ENCODE measurements at places on chromosomes 4 and X.

DNA sequence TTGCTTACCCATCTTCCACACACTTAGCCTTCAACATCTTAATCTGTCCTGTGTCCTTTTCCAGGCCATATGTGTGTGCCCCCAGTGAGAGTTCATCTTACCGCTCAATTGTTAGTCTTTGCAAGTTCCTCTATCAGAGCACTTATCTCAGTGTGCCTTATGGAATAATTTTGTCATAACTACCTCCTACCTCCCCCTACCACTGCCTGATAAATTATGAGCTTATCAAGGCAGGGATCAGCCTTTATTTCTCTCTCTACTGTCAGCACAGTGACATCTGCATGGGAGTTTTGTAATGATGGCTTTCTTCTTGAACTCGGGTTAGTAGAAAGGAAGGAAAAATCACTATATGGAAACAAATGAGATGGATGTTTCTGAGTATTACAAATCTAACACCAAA is 53.2 kb downstream of the MTM1 start:
- no peak for DNase-seq

DNA sequence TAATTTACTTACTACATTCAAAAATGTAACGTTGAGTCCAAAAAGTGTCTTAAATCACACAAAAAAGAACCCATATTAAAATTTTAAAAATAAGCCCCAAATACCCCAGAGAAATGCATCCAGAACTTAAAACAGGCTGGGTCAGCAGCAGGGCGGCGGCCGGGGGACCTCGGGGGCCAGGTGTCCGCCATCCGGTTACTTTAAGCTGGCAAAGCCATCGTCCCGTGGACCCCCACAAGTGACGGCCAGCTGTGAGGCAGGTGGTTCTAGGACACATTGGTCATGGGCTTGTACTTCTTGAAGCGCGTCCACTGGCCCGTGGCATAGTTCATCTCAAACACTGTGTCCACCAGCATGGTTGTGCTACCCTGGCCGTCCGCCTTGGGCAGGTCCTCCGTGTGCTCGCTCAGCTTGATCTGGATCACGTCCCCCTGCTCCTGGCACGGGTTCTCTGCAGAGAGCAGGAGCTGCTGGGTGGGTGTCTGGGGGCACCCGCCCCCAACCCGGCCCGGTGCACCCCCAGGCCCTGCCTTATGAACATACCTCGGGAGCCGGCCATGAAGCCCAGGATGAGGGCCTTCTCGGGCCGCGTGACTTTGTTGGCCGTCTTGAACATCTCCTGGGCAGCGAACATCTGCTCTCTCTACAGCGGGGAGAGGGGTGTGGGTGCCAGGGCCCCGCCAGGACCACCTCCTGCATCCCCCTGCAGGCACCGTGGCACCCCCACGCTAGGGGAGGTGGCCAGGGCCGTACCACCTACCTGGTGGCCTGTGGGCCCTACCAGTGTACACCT is 25.5 kb downstream of the NELFA start:
- no peak for DNase-seq

GRCh38 chrX:37603938-37604409 is 32.5 kb downstream of the LANCL3 start:
- DNase-seq, result no peak

- peak; percentile 72 for DNase-seq
Observed at GRCh38 chr4:74608151-74608949, 163.4 kb downstream of the AREG start.

GRCh38 chr4:150867148-150867547 is 147.9 kb downstream of the LRBA start:
- DNase-seq, result peak; percentile 88

- no peak for DNase-seq
Observed at GRCh38 chr4:65167719-65168118, 502.6 kb downstream of the EPHA5 start.

DNA sequence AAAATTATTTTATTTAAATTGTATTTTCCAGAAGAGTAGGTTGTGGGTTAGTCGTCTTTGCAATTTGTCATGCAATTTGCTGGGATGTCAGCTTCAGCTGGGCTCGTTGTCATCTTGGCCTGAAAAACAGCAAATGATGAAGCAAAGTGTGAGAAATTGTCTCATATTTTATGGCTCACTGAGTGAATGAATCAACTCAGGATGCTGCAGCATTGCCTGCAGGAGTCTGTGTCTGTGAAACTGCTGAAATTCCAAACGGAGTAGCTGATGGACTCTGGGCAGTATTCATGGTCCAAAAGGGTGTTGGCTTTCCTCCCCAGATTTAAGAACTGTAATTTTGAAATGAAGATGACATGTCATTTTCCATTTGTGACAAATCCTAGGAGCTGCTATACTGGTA is 37.2 kb downstream of the CXCL8 start:
- DNase-seq, result peak; percentile 75

DNA sequence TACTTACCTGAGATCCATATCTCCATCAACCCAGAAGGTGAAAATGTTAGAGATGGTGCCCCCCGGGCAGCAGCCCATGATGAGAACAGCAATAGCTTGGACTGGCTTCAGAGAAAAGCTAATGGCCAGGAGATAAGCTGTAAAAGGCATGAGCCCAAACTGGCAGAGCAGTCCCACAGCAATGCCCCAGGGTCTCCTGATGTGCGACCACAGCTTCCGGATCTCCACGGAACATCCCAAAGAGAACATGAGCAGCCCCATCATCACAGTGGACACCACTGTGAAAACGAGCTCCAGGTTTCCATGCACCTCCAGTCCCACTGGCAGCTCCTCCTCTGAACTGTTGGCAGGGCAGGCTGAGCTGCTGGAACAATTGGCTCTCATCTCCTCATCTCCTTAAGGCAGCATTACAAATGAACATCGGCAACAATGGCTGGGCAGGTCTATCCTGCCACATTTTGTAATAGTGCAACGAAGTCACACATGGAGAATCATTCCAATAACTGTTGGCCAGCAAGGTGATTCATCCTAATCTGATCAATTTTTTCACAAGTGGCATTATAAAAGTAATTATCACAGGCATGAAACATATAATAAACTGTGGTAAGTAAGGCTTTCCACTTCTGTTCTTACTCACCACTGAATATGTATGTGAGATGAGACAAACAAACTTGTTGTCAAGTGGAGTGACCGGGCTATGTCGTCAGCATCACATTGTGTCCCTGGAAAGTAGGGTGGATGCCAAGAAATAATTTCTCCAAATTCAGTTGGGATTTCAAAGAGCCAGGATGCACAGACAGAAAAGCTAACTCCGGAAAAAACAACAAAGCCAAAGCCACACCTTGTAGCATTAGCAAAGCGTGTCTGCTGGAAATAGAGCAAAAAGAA is at the start of gene SLC10A6:
Gene SLC10A6, minus strand, starts transcription at position 653 of the 888 bp plus-strand sequence. Its CDS starts 269 bp downstream, at position 384.
- DNase-seq, result peak; percentile 55

GRCh38 chr4:59161249-59161648 is 2038.9 kb upstream of the ADGRL3 start:
- no peak for DNase-seq

- DNase-seq, result peak; percentile 4
Observed at GRCh38 chr4:154416190-154416547, 75.4 kb downstream of the DCHS2 start.

GRCh38 chrX:77450996-77451395 is 3.8 kb downstream of the FGF16 start:
- peak; percentile 86 for DNase-seq

DNA sequence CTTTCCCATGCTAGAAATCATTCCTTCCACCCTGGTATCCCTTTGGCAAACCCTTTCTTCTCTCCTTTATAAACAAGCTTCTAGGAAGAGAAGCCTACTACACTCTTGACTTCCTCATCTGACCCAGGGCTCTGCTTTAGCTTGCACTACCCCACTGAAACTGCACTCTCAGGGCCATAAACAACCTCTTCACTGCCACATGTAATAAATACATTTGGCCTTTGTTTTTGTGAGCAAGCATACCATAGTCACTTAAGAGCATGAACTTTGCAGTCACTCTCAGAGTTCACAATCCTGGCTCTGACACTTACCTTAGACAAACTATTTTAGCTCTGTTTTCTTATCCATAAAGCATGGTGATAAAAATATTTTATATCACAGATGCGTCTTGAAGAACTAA is 50.7 kb upstream of the USP38 start:
- no peak for DNase-seq

- DNase-seq, result no peak
Observed at GRCh38 chr4:102217345-102217744, 127.9 kb downstream of the SLC39A8 start.

DNA sequence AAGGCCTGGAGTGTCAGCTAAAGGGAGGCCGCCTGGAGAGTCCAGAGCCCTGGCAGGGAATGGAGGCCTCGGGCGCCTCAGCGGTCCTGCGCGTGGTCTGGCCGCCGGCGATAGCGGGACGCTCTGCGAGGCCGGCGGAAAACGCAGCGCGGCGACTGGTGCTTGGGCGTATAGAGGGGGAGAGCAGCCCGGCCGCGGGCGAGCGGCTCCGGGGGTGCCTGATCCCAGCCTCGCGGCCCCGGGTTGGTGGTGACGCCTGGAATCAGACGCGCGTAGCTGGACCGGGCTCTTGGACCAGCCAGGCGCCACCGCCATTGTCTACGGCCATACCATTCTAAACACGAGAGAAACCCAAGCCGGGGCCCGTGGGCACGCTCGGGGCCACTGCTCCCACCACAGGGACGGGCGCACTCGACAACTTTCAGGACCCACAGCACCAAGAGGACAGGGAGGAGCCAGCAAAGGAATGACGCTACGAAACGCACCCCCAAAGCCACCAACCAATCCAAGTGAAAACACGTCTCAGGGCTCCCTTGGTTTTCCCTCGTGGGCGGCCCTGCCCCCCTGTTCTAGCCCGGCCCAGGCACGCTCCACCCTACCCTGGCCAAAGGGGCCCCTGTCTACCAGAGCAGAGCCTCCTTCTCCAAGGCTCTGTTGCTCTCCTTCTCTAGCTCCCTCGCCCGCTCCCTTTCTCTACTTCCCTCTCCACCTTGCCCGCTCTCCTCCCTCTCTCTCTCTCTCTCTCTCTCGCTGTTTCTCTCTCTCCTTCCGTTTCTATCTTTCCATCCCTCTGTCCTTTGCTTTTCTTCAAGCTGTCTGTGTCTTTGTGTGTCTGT is 7.8 kb downstream of the FRG2 start:
- peak; percentile 15 for DNase-seq

GRCh38 chr4:182975806-182976205 is 58.6 kb upstream of the DCTD start:
- DNase-seq, result peak; percentile 92

DNA sequence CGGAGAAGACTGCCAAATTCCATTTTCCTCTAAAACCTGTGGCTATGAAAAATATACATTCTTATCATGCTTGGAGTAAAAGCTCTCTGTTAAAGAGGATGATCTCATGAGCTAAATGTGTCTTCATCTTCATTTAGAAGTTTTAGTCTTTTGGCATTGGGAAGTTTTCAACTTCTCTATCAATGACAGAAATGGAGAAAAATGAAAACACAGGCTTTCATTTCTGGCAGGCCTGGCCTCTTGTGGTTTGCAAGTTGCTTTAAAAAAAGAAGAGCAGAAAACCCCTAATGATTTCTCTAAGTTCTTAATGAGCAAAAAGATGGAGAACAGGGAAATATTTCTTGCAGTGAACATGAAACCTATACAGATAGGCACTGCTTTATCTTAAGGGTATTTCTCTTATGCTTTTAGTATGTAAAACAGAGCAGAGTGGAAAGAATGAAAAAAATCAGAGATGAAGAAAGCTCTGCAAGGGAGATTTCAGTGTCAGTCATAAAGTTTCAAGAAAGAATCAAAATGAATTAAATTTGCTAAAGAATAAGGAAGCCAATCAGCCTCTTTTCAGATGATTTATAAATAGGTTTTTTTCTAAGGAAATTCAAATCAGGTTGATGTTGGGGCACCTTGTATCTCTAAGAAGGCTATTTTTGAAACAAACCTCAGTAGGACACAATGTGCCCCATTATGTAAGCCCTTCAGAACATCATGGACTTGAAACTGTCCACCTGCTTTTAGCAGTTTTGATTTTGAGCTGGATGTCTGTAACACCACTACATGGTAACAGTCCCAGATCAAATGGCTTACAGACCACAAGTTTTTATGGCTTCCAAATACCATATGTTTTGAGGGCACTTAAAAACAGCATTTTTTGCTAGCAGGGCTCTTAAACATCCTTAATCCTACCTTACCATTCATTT is 225.0 kb downstream of the GRIA3 start:
- peak; percentile 49 for DNase-seq

GRCh38 chr4:98586962-98587354 is 71.5 kb downstream of the TSPAN5 start:
- DNase-seq, result no peak

DNA sequence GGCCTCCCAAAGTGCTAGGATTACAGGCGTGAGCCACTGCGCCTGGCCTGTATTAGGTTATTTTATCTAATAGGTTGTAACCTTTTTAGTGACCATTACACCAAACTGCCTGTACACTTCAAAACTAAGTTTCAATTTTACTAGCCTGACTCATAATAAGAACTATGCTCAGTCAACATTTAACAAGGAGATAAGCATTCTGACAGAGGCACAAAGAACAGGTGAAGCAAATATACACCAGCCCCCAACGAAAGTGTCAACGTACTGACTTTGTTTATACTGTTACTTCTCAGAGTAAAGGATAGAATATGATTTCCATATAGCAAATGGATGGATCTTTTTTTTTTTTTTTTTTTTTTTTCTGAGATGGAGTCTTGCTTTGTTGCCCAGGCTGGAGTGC is 62.8 kb downstream of the SHISA3 start:
- DNase-seq, result no peak

DNA sequence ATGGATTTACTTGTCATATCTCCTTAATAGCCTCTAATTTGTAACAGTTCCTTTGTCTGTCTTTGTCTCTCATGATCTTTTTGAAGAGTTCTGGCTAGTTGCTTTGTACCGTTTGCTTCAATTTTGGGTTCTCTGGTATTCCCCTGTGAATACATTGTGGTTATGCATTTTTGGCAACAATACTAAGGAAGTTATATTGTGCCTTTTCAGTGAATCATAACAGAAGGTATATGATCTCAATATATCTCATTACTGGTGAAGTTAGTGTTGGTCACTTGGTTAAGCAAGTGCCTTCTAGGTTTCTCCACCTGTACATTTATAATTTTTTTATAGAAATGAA is 48.6 kb downstream of the DCLK2 start:
- DNase-seq, result peak; percentile 72

GRCh38 chr4:88144048-88144447 is 14.4 kb downstream of the ABCG2 start:
- no peak for DNase-seq

DNA sequence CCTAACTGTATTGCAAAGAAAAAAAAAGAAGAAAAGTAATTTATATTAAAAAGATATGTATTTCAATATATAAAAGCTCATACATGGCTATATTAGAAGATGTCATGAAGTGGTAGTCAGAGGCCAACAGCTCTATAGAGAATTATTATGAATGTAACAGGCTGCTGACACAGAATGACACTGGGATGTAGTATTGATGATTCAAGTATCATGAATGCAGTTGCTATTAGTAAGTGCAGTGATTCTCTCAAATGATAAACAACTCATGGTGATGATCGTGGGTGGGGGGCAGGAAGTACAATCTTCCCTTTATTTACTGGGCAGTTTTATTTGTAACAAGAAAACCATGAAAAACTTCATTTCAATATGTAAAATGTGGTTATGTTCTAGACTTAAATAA is 124.6 kb downstream of the COL4A6 start:
- peak; percentile 65 for DNase-seq

GRCh38 chr4:985123-985830 is 1.6 kb upstream of the IDUA start:
- peak; percentile 77 for DNase-seq

Measured in GM23248 (cell line).